ENCODE measurements at places on chromosomes 7 and 10.
A peak's percentile ranks its signal among the peaks of the same experiment; 100 is the strongest.

GRCh38 chr7:97576043-97576442 lies 155.8 kb upstream of the TAC1 start:
- DNase-seq = no peak

- DNase-seq = peak; percentile 55
Measured at GRCh38 chr7:27994639-27995038, 186.0 kb downstream of the JAZF1 start.

DNA sequence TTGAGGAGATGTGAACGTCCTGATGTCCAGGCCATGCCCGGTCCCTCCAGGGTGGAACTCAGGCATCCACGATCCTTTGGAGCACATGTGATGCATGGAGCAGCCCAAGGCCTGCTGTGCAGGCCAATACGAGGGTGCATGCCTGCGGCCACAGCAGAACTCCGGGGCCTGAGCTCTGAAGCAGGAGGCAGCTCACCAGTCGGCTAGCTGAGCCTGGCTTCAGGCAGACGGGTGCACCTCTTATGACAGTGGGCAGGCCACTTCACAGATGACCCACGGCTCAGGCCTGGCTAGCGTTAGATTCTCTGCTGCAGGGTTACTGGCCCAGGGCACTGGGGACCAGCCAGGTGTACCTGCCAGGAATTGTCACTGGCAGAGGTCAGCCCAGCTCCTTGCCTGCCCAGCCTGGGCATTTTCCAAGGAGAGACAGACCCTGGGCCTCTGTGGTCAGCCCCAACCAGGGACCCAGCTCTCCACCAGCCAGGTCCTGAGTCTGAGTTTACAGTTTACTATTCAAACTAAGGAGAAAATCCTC lies 29.6 kb upstream of the INPP5A start:
- DNase-seq = no peak

GRCh38 chr7:151019130-151019447 lies 5.2 kb downstream of the ATG9B start:
- DNase-seq = no peak

GRCh38 chr7:1127001-1127400 lies 33.0 kb downstream of the ZFAND2A start:
- DNase-seq = no peak

DNA sequence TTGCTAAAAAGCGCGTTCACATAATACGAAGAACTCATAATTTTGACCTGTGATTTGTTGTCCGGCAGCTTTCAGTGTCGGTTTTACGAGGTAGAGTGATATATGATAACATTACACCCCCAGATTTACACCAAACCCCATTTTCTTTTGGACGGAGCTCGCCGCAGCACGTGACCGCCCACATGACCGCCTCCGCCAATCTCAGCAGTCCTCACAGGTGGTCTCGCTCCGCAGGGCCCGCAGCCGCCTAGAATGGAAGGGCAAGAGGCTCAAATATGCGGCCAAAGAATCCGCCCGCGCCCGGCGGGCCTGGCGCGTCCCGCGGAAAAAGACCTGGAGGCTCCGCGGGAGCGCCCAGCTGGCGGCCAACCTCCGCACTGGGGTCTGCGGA lies at the start of gene HOXA7:
TSS of gene HOXA7 (minus strand) at position 168 of the 391 bp plus-strand sequence. CDS start at position 38, 130 bp downstream.
- peak; percentile 87 for DNase-seq

DNA sequence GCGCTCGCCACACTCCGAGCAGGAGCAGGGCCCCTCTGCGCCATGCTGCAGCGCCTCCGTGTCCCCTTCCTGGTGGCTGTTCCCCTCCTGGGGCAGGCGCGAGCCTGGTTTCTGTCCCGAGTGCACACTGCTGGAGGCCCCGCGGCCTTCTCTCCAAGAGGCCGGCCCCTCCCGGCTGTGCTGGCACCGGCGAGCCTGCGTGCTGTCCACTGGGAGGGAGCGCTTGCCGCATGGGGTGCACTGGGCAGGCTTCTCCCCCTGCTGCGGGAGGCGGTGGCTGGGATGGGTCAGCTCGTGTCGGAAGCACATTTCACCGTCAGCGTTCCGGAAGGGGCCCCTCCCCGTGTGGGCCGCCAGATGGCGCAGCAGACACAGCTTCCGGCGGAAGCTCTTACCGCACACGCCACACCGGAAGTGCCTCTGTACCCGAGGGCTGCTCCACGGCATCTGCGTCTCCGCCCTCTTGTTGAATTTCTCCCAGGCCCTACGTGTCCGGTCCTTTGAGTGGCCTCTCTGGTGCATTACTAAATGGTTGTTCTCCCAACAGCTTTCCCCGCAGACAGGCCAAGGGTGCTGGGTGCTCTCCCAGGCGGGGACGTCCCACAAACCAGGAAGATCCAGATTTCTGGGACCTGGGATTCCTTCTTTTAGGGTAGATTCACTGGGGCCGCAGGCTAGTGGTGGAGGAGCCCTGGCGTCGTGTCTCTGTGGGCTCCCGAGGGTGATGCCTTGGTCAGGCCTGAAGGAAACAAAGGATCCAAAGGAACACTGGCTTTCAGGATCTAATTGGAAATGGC lies 18.7 kb downstream of the ZNF786 start:
- DNase-seq = peak; percentile 15

- DNase-seq = no peak
Measured at GRCh38 chr7:81473236-81473635, 296.6 kb downstream of the HGF start.

GRCh38 chr10:129851941-129852640 lies 112.0 kb downstream of the EBF3 start:
- no peak for DNase-seq

DNA sequence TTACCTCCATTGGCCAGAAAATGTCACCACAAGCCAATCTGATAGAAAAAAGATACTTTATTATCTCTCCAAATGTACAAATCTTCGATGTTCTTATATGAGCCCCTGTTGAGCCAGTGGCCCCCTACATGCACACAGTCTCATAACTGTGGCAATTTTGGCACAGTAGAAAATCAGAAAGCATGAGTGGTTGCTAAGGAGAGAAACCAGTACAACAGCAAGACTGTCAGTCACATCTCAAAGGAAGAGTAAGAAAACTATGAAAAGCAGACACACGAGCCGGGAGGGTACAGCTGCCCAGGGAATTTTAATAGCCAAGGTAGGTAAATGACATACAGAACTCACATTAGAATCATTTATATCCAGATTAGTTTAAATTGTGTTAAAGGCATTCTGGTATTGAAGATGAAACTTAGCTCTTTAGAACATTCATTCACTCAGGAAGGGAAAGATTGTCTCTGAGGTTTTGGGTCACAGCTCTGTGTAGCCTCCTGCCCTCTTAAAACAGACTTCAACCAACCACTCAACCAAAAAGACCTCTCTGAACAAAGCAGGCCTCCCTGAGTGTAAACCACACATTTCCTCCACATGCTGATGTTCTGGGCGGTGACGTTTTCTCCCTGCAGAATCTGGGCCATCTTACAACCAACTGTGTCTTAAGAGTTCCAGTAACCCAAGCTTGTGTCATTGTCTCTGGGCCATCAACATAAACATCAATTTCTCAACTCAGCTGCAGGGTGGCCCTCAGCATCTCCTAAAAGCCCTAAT lies 80.8 kb upstream of the ADAM12 start:
- no peak for DNase-seq

DNA sequence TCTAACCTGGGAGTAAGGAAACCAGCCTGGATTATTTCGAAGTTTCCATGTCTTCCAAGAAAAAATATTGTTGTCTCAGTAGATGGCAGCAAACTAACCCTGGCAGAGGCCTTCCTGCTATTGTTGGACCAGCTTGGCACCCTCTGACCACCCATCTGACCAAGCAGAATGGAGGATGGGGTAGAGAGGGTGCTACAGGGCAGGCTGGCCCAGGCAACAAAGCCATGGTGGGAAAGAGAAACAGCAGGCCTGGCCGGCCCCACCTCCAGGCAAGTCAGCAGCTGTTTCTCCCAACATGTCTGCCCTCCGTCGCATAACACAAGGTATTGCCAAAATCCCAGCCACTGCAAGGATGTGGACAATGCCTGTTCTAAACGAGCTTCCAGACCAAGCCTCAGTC lies 95.0 kb downstream of the FAM53B start:
- DNase-seq = no peak

- DNase-seq = no peak
Measured at GRCh38 chr7:373818-374705, 84.1 kb downstream of the FOXL3 start.

DNA sequence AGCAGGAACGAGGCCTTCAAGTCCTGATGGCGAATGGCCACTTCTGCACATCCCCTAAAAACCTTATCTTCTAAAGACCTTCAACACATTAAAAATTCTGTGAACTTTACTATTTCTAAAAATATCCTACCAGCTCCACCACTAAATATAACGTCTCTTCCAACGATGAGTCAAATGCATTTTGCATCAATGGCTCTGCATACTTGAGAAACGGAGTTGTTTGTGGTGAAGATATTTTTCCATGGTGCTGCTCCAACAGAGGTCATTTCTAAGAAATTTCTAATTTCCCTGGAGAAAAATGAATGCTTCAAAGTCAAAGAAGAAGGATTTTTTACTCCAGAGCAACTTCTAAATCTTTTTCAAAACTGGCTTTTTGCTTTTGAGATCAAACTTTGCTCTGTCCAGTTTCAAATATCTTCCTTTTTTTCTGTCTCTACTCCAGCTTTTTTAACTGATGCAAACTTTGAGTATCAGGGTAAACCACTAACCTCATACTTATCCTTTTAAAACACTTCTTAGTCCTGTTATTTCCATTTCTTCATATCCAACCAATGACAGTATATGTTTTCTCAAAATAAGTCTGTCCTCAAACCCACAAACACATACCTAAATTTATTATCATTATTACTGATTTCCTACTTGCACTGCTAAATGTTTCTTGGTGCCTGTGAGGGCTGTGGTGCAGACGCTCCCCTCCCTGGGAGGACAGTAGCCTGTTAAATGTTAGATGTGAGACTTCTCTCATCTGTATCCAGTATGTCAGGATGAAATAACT lies 258.1 kb downstream of the KLF6 start:
- DNase-seq = peak; percentile 53

- DNase-seq = no peak
Measured at GRCh38 chr7:142940966-142941535, 1.8 kb downstream of the LLCFC1 start.

- no peak for DNase-seq
Measured at GRCh38 chr7:32762925-32763293, 128.7 kb downstream of the KBTBD2 start.

DNA sequence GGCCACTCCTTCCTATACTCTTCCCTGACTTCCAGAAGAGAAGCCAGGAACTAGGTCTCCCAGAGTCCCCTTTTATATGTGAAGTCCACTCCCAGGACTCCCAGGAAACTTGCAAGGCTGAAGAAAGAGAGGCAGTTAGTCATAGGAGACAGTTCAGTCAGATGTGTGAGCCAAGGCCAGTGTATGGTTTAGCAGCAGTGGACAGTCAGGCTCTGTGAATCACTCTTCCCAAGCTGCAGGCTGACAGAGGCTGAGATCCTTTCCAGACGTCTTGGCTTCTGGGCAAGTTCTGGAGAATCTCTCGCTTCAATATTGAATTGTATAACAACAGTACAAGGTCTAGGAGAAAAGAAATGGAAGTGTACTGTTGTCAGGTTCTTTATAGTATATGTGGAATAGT lies 26.9 kb downstream of the BLVRA start:
- DNase-seq = peak; percentile 93

- DNase-seq = no peak
Measured at GRCh38 chr7:132257253-132257652, 319.0 kb downstream of the PLXNA4 start.

GRCh38 chr10:52258799-52259425 lies 55.2 kb upstream of the DKK1 start:
- DNase-seq = no peak

Measured in ELR (cell line).